ENCODE measurements at places on chromosomes 5 and 9. TPM values are rescaled to one million over a fixed set of nuclear protein-coding genes. Genes with fewer than 3 reads are reported as not detected.

GRCh38 chr9:2043243-2043642 lies 28.1 kb downstream of the SMARCA2 start:
- DNase-seq, result no peak

Gene SSNA1
- 52.5 TPM for polyA plus RNA-seq

DNA sequence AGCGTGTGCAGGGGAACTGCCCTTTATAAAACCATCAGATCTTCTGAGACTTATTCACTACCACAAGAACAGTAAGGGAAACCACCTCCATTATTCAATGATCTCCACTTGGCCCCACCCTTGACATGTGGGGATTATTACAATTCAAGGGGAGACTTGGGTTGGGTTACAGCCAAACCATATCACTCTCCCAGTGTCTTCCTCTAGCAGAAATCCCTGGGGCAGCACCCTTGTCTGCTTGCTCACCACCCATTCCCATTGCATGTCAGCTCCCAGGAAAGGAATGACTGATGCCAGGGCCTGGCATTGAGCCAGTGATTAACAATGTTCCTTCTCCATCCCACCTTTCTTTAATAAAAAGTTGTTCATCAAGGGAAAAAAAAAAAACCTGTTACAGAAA lies 199.0 kb downstream of the IRX1 start:
- DNase-seq, result no peak

- DNase-seq, result no peak
Observed at GRCh38 chr5:138824924-138825863, 49.9 kb downstream of the LRRTM2 start.

- DNase-seq, result no peak
Observed at GRCh38 chr9:133405508-133406438, 12.0 kb downstream of the REXO4 start.

Gene ANKRD31
- polyA plus RNA-seq, result 0.67 TPM

DNA sequence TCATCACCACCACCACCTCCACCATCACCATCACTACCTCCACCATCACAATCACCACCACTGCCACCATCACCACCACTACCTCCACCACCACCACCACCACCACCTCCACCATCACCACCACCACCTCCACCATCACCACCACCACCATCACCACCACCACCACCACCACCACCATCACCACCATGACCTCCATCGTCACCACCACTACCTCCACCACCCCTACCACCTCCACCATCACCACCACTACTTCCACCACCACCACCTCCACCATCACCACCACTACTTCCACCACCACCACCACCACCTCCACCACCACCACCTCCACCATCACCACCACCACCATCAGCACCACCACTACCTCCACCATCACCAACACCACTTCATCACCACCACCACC lies 23.5 kb upstream of the ADCY2 start:
- DNase-seq, result no peak

DNA sequence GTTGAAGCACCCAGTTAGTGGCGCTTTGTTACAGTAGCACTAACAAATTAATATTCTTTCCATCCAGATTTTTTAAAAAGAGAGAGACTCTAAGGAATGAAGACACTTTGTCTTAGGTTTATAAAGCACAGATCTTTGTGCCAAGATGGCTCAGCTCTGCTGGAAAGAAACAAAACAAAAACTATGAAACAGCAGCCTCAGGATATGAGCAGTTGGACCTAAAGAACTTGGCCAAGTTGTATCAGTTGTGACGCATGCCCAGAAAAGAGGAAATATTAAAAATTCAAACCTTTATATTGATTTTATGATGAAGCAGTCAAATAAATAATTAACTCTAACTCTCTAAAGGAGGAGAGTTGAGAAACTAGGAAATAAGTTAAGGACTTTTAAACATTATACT lies 427.2 kb downstream of the SPOCK1 start:
- no peak for DNase-seq

DNA sequence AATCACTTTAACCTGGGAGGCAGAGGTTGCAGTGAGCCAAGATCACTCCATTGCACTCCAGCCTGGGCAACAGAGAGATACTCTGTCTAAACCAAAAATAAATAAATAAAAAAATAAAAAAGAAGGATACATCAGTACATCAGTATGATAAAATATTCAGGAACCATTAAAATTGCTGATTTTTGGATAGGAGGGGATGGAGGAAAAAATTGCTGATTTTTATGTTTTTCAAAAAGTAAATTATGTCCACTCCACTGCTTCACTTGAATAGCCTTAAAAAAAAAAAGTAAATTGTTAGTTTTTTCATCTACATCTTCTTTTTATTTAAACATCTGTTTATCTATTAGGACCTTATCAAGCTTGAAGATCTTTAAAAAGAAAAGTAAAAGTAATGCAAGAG lies 7.4 kb upstream of the GAPVD1 start:
- no peak for DNase-seq

DNA sequence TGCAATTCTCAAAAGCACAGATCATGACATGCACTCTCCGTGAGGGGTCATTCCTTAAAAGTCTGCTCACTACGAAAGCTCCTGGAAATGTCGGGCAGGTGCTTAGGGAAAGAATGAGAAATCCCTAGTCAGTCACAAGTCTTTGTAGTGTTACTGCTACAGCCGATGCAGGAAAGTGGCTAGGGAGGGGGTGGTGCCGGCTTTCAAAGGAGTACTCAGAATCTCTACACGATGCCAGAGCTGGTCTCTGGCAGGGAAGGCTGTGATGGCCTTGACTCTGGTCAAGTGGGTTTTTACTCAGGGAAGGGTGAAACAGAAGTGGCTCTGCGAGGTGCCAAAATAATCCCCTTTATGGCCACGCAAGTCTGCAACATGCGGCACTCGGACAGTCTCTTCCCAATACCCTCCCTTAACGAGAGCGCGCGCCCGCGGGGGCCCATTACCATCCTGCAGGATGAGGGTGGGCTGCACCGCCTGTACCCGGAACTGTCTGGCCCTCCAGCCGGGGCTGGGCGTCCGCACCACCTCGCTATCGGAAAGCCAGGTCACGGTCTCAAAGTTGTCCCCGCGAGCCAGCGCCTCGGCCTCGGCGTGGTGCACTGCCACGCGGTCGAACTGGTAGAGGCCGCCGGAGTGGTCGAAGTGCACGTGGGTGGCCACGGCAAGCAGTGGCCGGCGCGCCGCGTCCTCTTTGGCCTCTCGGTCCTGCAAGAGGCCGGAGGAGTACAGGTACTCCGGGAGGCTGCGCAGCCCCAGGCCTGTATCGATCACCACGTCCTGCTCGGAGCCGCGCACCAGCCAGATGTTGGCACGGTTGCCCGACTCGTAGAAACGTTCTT lies 956 bp downstream of the MBLAC2 start:
- peak; percentile 12 for DNase-seq

- DNase-seq, result no peak
Observed at GRCh38 chr9:18404434-18405029, 69.4 kb upstream of the ADAMTSL1 start.

GRCh38 chr5:119397518-119398380 lies 41.9 kb downstream of the TNFAIP8 start:
- no peak for DNase-seq

GRCh38 chr5:33631139-33631538 lies 190.4 kb downstream of the TARS1 start:
- DNase-seq, result no peak

Gene CER1
- 0.43 TPM for polyA plus RNA-seq

Gene FOXD1
- 8.7 TPM for polyA plus RNA-seq

Gene RNF180
- polyA plus RNA-seq, result 12.4 TPM

Gene AMBP
- 1.2 TPM for polyA plus RNA-seq

Gene SOX30
- polyA plus RNA-seq, result 0.48 TPM

DNA sequence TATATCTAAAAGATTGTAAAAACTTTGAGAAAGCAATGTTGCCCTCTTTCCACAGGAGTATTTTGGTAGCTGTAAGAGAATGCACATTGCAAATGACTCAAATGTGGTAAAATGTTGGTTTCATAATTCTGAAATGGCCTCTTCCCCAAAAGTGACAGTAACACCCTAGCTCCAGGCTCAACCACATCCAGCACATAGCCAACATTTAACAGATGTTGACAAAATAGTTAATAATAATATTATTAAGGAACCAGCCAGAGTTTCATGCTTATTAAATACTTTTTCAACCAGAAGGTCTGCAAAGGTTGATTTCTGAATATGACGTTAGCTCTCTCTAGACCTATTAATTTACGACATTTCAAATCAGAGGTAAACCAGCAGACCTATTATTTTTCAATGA lies 1.3 kb downstream of the ANXA1 start:
- no peak for DNase-seq

Gene CAMK4
- polyA plus RNA-seq, result 5.5 TPM

Gene PCDHGC5
- polyA plus RNA-seq, result 0.11 TPM

GRCh38 chr5:104146652-104147051 lies 584.1 kb upstream of the NUDT12 start:
- no peak for DNase-seq

GRCh38 chr5:107289030-107289714 lies 381.6 kb downstream of the EFNA5 start:
- no peak for DNase-seq

Gene CKMT2
- polyA plus RNA-seq, result 6.0 TPM

Gene CCL21
- 19.1 TPM for polyA plus RNA-seq

GRCh38 chr9:74414325-74414724 lies 82.8 kb upstream of the RORB start:
- no peak for DNase-seq

GRCh38 chr9:112575107-112575506 lies 88.5 kb downstream of the KIAA1958 start:
- no peak for DNase-seq

DNA sequence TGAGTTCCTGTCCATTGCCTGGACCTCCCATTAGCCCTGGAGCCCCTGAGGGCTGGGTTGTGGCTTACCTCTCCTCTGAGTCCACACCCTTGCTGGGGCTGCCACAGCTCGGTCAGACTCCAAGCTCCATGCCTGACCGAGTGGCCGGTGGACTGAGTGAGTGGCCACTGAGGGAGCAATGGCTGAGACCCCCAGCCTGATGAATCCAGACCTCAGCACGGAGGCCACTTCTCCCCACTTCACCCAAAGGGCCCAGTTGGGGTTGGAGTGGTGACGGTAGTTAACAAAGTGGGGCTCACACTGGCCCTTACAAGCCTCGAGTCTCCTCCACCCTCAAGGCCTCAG lies 28.8 kb downstream of the PDGFRB start:
- no peak for DNase-seq

DNA sequence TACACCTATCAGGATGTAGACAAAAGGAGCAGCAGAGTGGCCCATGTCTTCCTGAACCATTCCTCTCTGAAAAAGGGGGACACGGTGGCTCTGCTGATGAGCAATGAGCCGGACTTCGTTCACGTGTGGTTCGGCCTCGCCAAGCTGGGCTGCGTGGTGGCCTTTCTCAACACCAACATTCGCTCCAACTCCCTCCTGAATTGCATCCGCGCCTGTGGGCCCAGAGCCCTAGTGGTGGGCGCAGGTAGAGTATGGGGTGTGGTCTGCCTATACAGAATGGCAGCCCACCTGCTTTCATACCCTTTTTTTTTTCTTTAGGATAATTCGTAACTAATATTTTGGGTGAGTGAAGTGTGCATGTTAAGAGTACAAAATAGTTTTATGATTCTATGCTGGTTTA lies 1.1 kb downstream of the SLC27A6 start:
- DNase-seq, result no peak
